Pancreas (tissue), 10 donors: ENCODE measurements at places on chromosomes 3 and 15.

- H3K36me3 ChIP-seq, result no peaks in the 10 kb centered on the region
- no peaks in the 10 kb centered on the region for H3K4me1 ChIP-seq
- DNase-seq, result no peak
- no peak overlapping the region for H3K4me3 ChIP-seq
- no peak overlapping the region for H3K27ac ChIP-seq
Measured at GRCh38 chr3:151307583-151308488, 8.8 kb downstream of the GPR87 start.

DNA sequence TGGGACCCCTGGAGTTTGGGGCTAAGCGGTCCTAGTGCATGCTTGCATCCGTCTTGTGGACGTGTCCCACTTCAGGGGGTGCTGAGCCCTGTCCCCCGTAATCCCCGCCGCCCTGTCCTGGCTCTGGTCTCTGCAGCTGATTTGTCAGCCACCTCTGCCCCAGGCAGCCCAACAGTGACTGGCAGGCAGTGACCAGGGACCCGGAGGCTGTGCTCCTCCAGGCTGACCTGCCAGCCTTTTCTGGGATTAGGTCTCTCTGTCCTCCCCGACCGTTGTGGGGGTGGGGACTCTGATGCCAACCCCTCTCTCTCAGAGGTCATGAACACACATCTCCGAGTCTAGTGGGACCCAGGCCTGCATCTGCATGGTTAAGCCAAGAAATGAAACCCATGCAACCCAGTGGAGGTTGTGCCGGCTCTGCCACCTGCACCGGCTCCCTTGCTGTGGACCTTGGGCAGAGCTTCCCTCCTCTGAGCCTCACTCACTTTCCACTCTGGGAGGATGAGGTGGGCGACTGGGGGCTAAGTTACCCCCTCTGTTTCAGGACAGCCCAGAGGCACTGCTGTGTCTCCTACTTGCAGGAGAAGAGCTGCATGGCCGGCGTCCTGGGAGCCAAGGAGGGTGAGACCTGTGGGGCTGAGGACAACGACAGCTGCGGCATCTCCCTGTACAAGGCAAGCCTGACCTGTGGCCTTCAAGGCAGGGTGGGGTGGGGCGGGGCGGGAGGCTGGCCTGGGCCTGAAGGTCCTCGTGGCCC is 60.2 kb downstream of the FBLN2 start:
- H3K4me1 ChIP-seq, result no peaks in the 10 kb centered on the region
- no peak overlapping the region for H3K4me3 ChIP-seq
- no peak overlapping the region for H3K27ac ChIP-seq
- no peaks in the 10 kb centered on the region for H3K36me3 ChIP-seq
- H3K27me3 ChIP-seq, result no peaks in the 10 kb centered on the region

- no peak overlapping the region for H3K27ac ChIP-seq
- DNase-seq, result no peak
- no peaks in the 10 kb centered on the region for H3K27me3 ChIP-seq
- H3K36me3 ChIP-seq, result no peaks in the 10 kb centered on the region
- no peaks in the 10 kb centered on the region for H3K4me1 ChIP-seq
Measured at GRCh38 chr3:59608356-59608755, 558.5 kb upstream of the CFAP20DC start.

- no peaks in the 10 kb centered on the region for H3K27me3 ChIP-seq
- no peaks in the 10 kb centered on the region for H3K36me3 ChIP-seq
- no peak overlapping the region for H3K4me3 ChIP-seq
- no peaks in the 10 kb centered on the region for H3K4me1 ChIP-seq
- no peak for DNase-seq
Measured at GRCh38 chr3:143439817-143440216, 320.2 kb downstream of the CHST2 start.

- no peaks in the 10 kb centered on the region for H3K36me3 ChIP-seq
- H3K4me1 ChIP-seq, result peaks cover 5% of the 10 kb centered on the region
- H3K4me3 ChIP-seq, result no peak overlapping the region
- peak overlapping the region; percentile 54 for H3K27ac ChIP-seq
- DNase-seq, result peak; percentile 83
- H3K27me3 ChIP-seq, result no peaks in the 10 kb centered on the region
Measured at GRCh38 chr3:117398141-117398899, 688.7 kb downstream of the TUSC7 start.

- no peak for DNase-seq
- no peaks in the 10 kb centered on the region for H3K36me3 ChIP-seq
- no peak overlapping the region for H3K4me3 ChIP-seq
- no peaks in the 10 kb centered on the region for H3K4me1 ChIP-seq
- no peaks in the 10 kb centered on the region for H3K27me3 ChIP-seq
- H3K27ac ChIP-seq, result no peak overlapping the region
Measured at GRCh38 chr3:134425943-134426342, 51.7 kb upstream of the AMOTL2 start.

- peak overlapping the region; percentile 87 for H3K27ac ChIP-seq
- peaks cover 2% of the 10 kb centered on the region for H3K36me3 ChIP-seq
- H3K27me3 ChIP-seq, result no peaks in the 10 kb centered on the region
- H3K4me1 ChIP-seq, result peaks cover 43% of the 10 kb centered on the region
Measured at GRCh38 chr3:58176185-58176530, 34.6 kb downstream of the DNASE1L3 start.

DNA sequence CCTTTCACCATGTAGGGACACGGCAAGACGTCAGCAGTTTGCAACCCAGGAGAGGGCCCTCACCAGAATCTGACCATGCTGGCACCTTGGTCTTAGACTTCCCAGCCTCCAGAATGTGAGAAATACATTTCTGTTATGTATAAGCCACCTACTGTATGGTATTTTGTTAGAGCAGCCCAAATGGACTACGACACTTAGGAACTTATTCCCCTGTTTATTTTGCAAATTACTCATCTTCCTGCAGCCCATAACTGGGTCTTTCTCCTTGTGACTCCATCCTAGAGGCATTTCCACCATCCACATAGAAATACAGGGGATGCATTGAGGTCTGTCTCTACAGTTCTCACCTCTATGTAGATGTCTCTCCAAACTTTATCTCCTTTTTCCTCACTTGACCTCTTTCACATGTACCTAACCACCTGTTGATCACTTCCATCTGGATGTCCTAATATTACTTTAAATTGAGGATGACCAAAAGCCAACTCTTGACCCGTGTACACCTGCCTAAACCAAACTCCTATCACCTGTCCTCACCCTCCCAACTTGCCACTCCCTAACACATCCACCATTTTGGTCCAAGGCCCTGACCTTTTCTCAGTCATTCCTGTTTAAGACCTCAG is 406.0 kb upstream of the WNT5A start:
- DNase-seq, result no peak
- H3K27ac ChIP-seq, result no peak overlapping the region
- H3K36me3 ChIP-seq, result no peaks in the 10 kb centered on the region
- H3K4me3 ChIP-seq, result no peak overlapping the region
- H3K27me3 ChIP-seq, result no peaks in the 10 kb centered on the region
- no peaks in the 10 kb centered on the region for H3K4me1 ChIP-seq

- H3K27me3 ChIP-seq, result no peaks in the 10 kb centered on the region
- no peaks in the 10 kb centered on the region for H3K36me3 ChIP-seq
- no peak overlapping the region for H3K27ac ChIP-seq
- H3K4me1 ChIP-seq, result no peaks in the 10 kb centered on the region
- DNase-seq, result no peak
Measured at GRCh38 chr3:112894258-112894657, 47.6 kb upstream of the CD200R1L start.

DNA sequence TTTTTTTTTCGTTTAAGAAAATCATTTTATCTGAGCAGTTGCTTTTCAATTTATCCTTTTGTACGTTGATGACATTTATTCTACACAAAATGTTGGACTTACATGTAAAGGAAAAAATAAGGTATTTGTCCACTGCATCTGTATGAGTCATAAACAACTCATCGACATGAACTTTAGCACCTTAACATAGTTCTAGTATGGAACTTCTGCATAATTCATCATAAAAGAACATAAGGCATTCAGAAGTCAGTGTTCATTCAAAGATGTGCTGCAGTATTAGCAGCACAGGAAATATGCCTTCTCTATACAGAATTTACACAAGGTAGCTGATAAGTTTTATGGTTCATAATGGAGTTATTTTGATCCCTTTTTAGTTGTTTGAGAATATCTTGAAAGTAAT is 801.6 kb downstream of the CADM2 start:
- no peak overlapping the region for H3K4me3 ChIP-seq
- no peak for DNase-seq
- no peak overlapping the region for H3K27ac ChIP-seq
- no peaks in the 10 kb centered on the region for H3K27me3 ChIP-seq
- H3K4me1 ChIP-seq, result no peaks in the 10 kb centered on the region
- H3K36me3 ChIP-seq, result no peaks in the 10 kb centered on the region

GRCh38 chr3:15753056-15753710 is 44.6 kb downstream of the ANKRD28 start:
- H3K4me3 ChIP-seq, result no peak overlapping the region
- DNase-seq, result no peak
- H3K36me3 ChIP-seq, result no peaks in the 10 kb centered on the region
- H3K27me3 ChIP-seq, result no peaks in the 10 kb centered on the region
- peaks cover 14% of the 10 kb centered on the region for H3K4me1 ChIP-seq

GRCh38 chr3:161163297-161163696 is 57.8 kb upstream of the NMD3 start:
- no peaks in the 10 kb centered on the region for H3K36me3 ChIP-seq
- no peak overlapping the region for H3K27ac ChIP-seq
- H3K4me1 ChIP-seq, result no peaks in the 10 kb centered on the region
- no peak for DNase-seq
- no peak overlapping the region for H3K4me3 ChIP-seq

DNA sequence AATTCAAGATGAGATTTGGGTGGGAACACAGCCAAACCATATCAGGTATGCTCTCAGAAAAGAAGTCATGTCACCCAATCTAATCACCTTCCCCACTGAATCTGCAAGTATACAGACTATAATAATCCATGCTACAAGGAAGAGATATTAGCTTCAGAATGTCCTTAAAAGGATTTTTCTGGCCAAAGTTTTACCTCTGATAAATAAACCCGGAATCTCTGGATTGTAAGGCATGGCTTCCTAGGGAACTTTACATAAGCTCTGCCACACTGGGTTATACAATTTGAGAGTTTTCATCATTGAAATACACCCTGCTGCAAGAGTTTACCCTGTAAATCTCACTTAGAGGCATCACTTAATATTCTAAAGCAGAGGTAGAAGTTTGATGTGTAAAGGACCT is 330.5 kb upstream of the KCNMB2 start:
- H3K4me1 ChIP-seq, result no peaks in the 10 kb centered on the region
- no peaks in the 10 kb centered on the region for H3K27me3 ChIP-seq
- H3K4me3 ChIP-seq, result no peak overlapping the region

GRCh38 chr3:162489853-162490252 is 993.2 kb downstream of the OTOL1 start:
- H3K27me3 ChIP-seq, result no peaks in the 10 kb centered on the region
- no peak for DNase-seq
- H3K27ac ChIP-seq, result no peak overlapping the region
- H3K4me1 ChIP-seq, result no peaks in the 10 kb centered on the region

DNA sequence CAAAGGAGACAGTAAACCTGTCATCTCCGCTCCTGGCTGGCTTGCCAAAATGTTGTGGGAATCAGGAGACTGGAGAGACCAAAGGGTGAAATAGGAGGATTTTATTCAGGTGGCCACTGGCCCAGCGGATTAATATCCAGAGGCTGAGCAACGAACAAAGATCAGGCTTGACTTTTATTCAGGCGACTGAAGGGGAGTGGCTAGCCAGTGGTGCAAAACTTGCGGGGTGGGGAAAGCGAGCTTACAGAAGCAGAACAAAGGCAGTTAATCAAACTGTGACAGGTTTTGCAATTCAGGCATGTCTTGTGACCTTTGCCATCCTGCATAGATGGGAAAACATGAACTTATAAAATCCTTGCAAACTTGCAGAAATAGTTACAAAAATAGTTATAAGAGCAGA is 19.8 kb upstream of the ACAD9 start:
- H3K27ac ChIP-seq, result no peak overlapping the region
- H3K4me3 ChIP-seq, result no peak overlapping the region
- no peaks in the 10 kb centered on the region for H3K36me3 ChIP-seq

- no peak for DNase-seq
- no peaks in the 10 kb centered on the region for H3K4me1 ChIP-seq
- H3K27me3 ChIP-seq, result no peaks in the 10 kb centered on the region
Measured at GRCh38 chr3:142624341-142625152, 28.4 kb downstream of the PLS1 start.

DNA sequence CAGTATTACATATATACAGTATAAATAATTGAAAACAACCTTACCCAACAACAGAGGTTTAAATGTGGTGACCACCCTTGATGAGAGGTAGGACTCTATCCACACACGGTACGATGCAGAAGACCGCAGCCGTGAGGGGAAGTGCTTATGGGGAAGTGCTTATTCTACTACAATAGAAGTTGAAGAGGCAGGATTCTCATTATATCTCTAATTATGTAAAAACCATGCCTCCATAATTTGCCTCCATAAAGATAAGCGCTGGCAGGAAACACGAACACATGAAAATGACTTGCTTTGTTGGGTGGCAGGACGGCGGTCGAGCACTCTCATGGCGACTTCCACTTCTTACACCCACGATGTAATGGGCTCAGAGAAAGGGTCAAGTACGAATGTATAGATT is 7.2 kb upstream of the MUC13 start:
- no peak overlapping the region for H3K4me3 ChIP-seq
- H3K27ac ChIP-seq, result no peak overlapping the region
- no peaks in the 10 kb centered on the region for H3K4me1 ChIP-seq
- no peaks in the 10 kb centered on the region for H3K36me3 ChIP-seq
- no peaks in the 10 kb centered on the region for H3K27me3 ChIP-seq
- no peak for DNase-seq
